ENCODE measurements at places on chromosomes 4 and X.

GRCh38 chrX:135984256-135984655 lies 979 bp upstream of the SLC9A6 start:
- no peak for DNase-seq

DNA sequence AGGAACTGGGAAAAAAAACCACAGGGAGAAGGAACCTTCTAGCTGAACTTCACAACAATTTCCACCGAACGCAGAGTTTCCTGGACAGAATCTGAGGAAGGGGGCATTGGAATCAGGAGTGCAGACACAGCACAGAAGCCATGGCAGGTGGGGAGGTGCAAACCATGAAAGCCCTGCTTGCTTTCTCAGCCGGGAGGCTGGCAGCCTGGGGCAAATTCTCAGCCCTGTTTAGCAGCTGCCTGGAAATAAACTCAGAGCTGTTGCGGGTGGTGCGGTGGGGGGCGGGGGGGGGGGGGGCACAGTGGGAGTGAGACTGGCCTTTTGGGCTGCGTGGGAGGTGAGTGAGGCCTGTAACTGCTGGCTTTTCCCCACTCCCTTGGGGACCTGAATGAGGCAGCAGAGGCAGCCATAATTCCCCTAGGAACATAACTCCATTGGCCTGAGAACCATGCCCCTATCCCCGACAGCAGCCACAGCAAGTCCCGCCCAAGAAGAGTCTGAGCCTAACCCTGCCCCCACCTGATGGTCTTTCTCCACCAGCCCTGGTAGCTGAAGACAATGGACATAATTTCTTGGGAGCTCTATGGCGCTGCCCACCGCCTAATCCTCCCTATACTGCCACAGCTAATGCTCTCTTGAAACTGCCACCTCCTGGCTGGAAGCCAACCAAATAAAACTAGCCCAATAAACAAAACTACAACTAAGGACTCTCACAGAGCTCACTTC lies 176.3 kb downstream of the FAM13A start:
- DNase-seq = no peak

- DNase-seq = no peak
Measured at GRCh38 chrX:65493431-65493830, 41.2 kb downstream of the LAS1L start.

- DNase-seq = no peak
Measured at GRCh38 chr4:85842540-85842939, 367.6 kb downstream of the ARHGAP24 start.

- no peak for DNase-seq
Measured at GRCh38 chr4:87310691-87311335, 11.9 kb downstream of the HSD17B13 start.

- peak; percentile 11 for DNase-seq
Measured at GRCh38 chrX:151713849-151714248, 2.0 kb upstream of the FATE1 start.

DNA sequence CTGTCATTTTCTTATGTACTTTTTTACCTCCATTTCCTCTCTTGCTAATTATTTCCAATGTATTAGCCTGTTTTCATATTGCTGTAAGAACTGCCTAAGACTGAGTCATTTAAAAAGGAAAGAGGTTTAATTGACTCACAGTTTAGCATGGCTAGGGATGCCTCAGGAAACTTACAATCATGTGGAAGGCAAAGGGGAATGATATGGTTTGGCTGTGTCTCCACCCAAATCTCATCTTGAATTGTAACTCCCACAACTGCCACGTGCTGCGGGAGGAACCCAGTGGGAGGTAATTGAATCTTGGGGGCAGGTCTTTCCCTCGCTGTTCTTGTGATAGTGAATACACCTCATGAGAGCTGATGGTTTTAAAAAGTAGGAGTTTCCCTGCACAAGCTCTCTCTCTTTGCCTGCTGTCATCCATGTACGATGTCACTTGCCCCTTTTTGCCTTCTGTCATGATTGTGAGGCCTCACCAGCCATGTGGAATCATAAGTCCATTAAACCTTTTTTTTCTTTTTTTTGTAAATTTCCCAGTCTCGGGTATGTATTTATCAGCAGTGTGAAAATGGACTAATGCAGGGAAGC lies 870.0 kb upstream of the INTU start:
- DNase-seq = no peak

GRCh38 chrX:96407501-96407900 lies 277.1 kb upstream of the DIAPH2 start:
- peak; percentile 81 for DNase-seq

GRCh38 chr4:42915484-42915883 lies 23.0 kb downstream of the GRXCR1 start:
- DNase-seq = no peak

DNA sequence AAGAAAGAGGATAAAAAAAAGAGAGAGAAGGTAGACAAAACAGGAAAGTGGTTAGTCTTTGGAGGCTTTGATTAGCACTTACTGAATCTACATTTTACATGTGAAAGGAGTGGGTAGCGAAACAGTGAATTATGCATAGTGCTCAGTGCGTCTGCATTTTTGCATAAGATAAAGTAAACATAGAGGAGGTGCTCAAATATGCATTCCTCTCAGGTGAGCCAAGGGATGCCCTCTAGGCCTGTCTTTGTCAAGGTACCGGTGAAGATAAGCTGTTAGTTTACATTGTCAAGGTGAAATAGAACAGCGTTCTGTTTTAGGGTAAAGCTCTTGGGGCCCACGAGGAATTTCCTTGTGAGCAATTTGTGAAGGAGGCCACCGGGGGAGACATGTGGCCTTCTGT lies 260.6 kb downstream of the TRIML1 start:
- DNase-seq = no peak

DNA sequence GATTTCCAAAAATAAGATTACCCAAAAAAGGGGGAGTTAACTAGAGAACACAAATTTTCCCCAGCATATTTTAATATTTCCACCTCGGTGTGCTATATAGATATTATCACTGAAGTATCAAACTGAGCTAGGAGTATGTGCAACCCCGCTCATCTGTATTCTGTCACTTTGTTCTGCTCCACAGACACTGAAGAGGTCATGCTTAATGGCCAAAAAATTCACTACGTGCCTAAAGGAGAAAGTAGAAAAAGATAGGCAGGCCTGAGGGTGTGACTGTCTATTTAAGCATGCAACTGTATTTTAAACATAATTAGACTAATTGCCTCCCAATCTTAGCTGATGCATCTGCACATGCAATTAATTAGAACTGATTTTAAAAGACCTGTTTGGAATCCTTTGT lies 24.5 kb downstream of the SH3RF1 start:
- no peak for DNase-seq

- DNase-seq = peak; percentile 39
Measured at GRCh38 chr4:1512738-1513660, 106.8 kb upstream of the NKX1-1 start.

- DNase-seq = no peak
Measured at GRCh38 chr4:7642741-7643458, 208.2 kb upstream of the PSAPL1 start.

DNA sequence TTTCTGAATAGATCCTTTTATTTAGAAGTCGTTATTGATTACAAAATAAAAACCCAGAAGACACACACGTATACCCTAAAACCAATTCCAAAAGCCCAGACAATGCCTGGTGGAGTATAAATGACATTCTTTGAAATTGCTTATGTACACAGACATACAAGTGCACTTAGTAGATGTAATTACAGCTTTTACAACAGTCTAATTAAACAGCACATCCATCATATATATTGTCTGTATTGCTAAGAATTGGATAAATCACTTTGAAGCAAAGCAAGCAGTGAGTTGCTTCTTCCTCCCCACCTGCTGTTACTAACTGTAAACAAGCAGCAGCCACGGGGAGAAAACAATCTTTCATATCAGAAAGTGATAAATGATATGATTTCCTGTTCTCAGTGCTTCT lies 645.7 kb downstream of the TLL1 start:
- DNase-seq = no peak

GRCh38 chr4:165209796-165210195 lies 2.4 kb downstream of the KLHL2 start:
- DNase-seq = no peak

- DNase-seq = peak; percentile 77
Measured at GRCh38 chrX:118521435-118521834, 25.8 kb downstream of the DOCK11 start.

DNA sequence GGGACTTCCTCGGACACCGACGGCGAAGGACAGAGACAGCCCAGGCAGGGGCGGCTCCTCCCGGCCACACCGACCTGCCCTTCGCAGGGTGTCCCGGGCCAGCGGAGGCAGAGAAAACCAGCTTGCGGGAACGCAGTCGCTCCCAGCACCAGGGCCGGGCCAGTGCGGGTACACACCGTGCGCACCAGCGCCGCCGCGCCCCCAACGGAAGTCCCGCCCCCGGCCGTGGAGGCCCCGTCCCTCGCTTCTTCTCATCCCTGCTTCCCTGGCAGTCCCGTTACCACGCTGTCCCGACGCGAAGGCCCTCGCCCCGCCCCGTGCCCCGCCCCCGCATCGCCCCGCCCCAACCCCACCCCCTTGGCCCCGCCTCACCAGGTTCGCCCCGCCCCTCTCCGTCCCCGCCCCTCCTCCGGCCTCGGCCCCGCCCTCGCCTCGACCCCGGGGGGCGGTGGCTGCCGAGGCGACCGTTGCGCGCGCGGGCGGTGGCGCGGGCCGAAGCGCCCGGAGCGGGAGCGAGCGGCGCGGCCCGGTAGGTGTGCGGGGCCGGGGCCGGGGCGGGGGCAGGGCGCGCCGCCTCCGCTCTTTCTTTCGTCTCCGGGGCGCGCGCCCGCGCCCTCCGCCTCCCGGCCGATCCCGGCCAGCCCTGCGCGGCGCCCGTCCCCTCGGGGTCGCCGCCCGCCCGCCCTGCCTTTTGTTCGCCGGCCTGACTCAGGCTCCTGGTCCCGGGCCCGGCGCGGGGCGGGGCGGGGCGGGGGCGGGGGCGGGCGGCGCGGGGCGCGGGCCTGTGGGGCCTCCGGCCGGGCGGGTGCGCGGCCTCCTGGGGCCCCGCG lies at the start of gene RGS12:
Gene RGS12 (plus strand): TSS at position 451 of the 830 bp plus-strand sequence. CDS start 23,150 bp downstream, outside the sequence.
- peak; percentile 96 for DNase-seq
